ENCODE measurements at places on chromosomes 6 and 20.
A peak's percentile ranks its signal among the peaks of the same experiment; 100 is the strongest.

DNA sequence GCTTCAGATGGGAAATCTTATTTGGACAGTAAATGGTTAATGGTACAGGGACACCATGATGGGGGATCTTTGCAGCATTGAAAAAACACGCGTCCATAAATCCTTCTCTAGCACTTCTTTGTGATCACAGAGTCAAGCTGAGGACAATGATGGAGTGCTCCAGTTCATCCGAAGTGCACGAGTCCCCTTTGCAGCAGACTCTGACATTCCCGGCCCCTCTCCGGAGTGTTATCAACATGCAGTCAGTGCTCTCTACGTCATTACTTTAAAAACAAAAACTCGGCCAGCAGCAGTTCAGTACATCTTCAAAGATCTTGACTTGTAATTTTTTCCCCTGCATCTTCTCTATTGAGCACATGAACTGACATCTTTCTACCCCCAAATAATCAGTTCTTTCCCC is 185.5 kb upstream of the AKAP12 start:
- peaks cover 13% of the 10 kb centered on the region for H3K36me3 ChIP-seq
- no peak overlapping the region for H3K27ac ChIP-seq
- no peaks in the 10 kb centered on the region for H3K27me3 ChIP-seq
- no peak overlapping the region for H3K4me3 ChIP-seq
- no peak for DNase-seq

- no peaks in the 10 kb centered on the region for H3K4me1 ChIP-seq
- DNase-seq = no peak
- no peak overlapping the region for H3K27ac ChIP-seq
- H3K4me3 ChIP-seq = no peak overlapping the region
- H3K27me3 ChIP-seq = no peaks in the 10 kb centered on the region
Measured at GRCh38 chr6:4434655-4435054, 299.3 kb upstream of the ECI2 start.

GRCh38 chr6:35146453-35146852 is 5.3 kb upstream of the TCP11 start:
- no peak for DNase-seq
- H3K4me1 ChIP-seq = no peaks in the 10 kb centered on the region
- no peak overlapping the region for H3K27ac ChIP-seq

DNA sequence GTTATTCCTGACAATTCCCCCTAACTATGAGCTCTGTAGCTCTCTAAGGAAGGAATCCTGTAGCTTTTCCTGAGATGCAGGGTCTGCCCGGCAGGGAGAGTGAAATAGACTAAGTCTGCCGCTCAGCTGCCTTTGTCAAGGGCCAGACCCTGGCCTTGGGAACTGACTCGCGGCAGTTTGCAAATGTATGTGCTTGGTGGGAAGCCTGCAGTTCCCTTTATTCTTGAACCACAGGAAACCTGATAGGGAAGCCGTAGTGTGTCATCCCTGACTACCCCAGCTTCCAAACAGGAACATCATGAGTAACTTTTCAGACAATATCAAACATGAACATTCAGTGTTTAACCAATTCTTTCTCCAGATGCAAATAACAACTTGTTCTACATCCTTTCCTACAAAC is 78.7 kb upstream of the IFNGR1 start:
- H3K4me3 ChIP-seq = no peak overlapping the region
- no peaks in the 10 kb centered on the region for H3K27me3 ChIP-seq
- peaks cover 8% of the 10 kb centered on the region for H3K4me1 ChIP-seq
- H3K36me3 ChIP-seq = no peaks in the 10 kb centered on the region
- no peak for DNase-seq

GRCh38 chr20:30811885-30812671 is 445.4 kb upstream of the DEFB115 start:
- no peak overlapping the region for H3K27ac ChIP-seq
- DNase-seq = peak; percentile 85
- H3K36me3 ChIP-seq = no peaks in the 10 kb centered on the region
- no peak overlapping the region for H3K4me3 ChIP-seq
- H3K27me3 ChIP-seq = no peaks in the 10 kb centered on the region
- no peaks in the 10 kb centered on the region for H3K4me1 ChIP-seq

DNA sequence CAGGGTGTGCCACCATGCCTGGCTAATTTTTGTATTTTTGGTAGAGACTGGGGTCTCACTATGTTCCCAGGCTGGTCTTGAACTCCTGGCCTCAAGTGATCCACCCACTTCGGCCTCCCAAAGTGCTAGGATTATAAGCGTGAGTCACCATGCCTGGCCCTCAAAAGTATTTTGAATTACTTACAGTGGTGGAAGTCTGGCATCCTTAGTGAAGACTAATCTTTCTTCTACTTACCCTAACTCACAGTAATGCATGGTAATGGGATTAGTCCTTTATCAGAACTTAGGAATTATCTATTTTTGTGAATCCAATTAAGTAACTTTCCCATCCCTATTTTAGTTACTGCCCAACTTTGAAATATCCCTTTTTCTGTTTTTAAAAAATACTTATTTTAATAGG is 3.9 kb downstream of the RWDD1 start:
- DNase-seq = no peak
- no peak overlapping the region for H3K27ac ChIP-seq

- peak overlapping the region; percentile 79 for H3K27ac ChIP-seq
- H3K27me3 ChIP-seq = no peaks in the 10 kb centered on the region
- H3K36me3 ChIP-seq = peaks cover 61% of the 10 kb centered on the region
Measured at GRCh38 chr20:25250508-25250907, 2.6 kb downstream of the PYGB start.

- no peak overlapping the region for H3K27ac ChIP-seq
- H3K27me3 ChIP-seq = no peaks in the 10 kb centered on the region
- no peak overlapping the region for H3K4me3 ChIP-seq
- no peaks in the 10 kb centered on the region for H3K36me3 ChIP-seq
- H3K4me1 ChIP-seq = peaks cover 7% of the 10 kb centered on the region
- no peak for DNase-seq
Measured at GRCh38 chr6:5116243-5116991, 31.3 kb downstream of the PPP1R3G start.

- no peaks in the 10 kb centered on the region for H3K27me3 ChIP-seq
- no peaks in the 10 kb centered on the region for H3K36me3 ChIP-seq
- no peaks in the 10 kb centered on the region for H3K4me1 ChIP-seq
Measured at GRCh38 chr6:139482287-139482686, 107.8 kb upstream of the CITED2 start.

DNA sequence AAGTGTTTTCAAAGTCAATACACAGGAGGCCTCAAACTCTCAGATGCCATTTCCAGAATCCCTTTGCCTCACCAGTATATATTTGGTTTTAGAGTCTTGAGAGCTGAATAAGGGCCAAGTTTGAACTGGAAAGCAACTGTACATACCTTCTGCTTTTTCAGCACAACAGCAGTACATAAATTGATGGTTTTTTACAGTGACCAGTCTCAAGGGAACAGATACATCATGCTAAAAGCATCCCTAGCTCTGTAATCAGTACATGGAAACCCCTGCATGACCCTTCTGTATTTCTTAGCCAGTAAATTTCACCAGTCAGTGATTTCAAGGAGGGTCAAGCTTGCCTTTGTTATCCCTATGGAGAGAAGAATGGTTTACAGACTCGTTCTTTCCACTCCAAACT is 40.6 kb upstream of the ECHDC1 start:
- H3K27ac ChIP-seq = no peak overlapping the region
- H3K4me1 ChIP-seq = no peaks in the 10 kb centered on the region
- no peaks in the 10 kb centered on the region for H3K36me3 ChIP-seq
- no peak for DNase-seq
- no peak overlapping the region for H3K4me3 ChIP-seq

- peak overlapping the region; percentile 92 for H3K27ac ChIP-seq
- peaks cover 31% of the 10 kb centered on the region for H3K4me1 ChIP-seq
- DNase-seq = no peak
- H3K4me3 ChIP-seq = peak overlapping the region; percentile 85
- H3K36me3 ChIP-seq = peaks cover 47% of the 10 kb centered on the region
Measured at GRCh38 chr6:87697581-87698546, 4.2 kb downstream of the AKIRIN2 start.

DNA sequence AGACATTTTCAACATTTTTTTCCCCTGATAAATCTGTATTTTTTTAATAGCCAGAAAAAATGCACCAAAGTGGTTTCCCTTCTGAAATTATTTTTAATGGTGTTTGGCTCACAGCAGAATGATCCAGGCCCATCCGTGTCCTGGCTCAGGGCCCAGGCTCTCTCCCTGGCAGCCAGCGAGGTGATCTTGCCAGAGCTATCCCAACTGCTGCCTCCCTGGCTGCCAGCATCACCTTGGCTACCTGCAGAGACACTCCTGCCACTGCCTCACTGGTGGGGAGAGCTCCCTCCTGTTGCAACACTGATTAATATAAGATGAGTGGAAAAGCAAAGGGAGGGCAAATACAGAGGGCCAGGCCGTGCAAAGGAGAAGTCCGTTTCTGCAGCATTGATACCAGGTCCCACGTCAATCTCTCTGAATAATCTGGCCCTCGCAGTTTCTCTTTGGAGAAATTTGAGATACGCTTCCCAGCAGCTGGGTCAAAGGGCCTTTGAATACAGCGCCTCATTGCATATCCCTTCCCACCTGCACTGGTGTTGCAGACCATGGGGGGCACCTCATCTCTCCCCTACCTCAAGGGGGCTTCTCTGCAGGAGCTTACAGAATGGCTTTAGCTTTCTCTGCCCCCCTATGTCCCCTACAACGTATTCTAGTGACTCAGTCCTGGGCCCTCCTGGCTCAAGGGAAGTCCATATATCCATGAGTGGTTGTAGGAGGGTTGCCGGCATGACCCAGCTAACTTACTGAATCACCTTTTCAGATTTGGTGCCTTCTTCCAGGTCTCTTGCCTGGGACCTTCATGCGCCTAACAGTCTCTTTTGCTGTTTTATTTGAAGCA is 12.8 kb upstream of the DSTN start:
- no peaks in the 10 kb centered on the region for H3K36me3 ChIP-seq
- H3K27me3 ChIP-seq = no peaks in the 10 kb centered on the region
- H3K27ac ChIP-seq = peak overlapping the region; percentile 99
- H3K4me3 ChIP-seq = no peak overlapping the region
